Naive thymus-derived CD8-positive, alpha-beta T cell (primary cell): ENCODE measurements at places on chromosomes 1 and 21. TPM values are rescaled to one million over a fixed set of nuclear protein-coding genes. Genes with fewer than 3 reads are reported as not detected.

- no peak for DNase-seq
Observed at GRCh38 chr1:54207287-54207686, 7.3 kb downstream of the MRPL37 start.

DNA sequence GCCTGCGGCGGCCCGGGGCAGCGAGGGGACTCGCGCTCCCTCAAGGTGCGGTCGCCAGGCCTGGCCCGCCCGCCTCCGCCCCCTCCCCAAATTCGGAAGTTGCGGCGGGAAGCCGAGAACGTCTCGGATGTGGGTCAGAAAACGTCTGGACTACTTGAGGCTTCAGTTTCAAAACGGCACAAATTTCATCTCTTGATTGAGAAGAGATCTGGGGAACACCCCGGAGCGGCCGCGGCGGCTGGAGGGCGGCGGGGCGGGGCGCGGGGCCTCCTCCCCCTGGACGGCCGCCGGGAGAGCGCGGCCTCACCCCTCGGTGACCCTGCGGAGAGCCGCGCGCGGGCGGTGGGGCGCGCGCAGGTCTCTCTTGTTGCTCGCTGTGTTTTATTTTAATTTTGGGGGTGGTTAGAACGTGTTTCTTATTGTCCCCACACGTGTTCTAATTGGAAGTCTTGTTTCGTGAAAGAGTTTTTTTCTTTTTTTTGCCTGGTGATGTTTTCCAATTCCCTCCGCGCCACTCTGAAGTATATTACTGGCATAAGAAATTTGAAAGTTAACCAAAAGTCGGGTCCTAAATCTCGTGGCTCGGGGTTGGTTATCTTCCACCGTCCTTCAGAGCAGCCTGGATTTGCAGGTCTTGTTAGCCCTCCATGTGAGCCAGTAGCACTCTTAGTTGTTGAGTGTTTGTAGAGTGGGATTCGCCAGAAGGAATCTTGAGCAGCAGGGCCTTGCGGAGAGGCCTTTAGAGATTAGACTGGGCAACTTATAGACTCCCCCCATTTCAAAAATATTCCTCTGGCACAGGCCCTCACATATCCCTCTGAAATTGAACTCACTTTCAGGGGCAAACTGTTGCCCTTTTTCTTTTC, 749 bp downstream of the PCBP3 start:
- DNase-seq = no peak

- DNase-seq = no peak
Observed at GRCh38 chr1:114609026-114609425, 27.6 kb upstream of the BCAS2 start.

- DNase-seq = no peak
Observed at GRCh38 chr1:91120421-91120820, 98.6 kb upstream of the ZNF644 start.

DNA sequence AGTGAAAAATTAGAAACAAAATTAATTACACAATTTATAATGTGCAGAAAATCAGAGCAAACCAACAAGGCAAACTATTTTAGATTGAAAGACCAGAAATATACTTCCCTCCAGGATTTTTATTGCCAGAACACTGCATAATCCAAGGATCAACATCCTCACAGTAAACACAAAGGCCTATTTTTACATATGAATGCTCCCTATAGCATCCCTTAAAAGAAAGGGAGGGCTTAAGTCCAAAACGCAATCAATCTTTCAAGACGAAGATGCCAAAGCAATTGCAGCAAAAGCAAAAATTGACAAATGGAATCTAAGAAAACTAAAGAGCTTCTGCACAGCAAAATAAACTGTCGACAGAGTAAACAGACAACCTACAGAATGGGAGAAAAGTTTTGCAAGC, 18.6 kb upstream of the CHIA start:
- no peak for DNase-seq

GRCh38 chr1:172414331-172414730, 6.2 kb upstream of the C1orf105 start:
- DNase-seq = no peak

Gene BATF3
- 0.29 TPM for total RNA-seq

GRCh38 chr21:43893536-43894205, 28.6 kb downstream of the AGPAT3 start:
- DNase-seq = no peak

GRCh38 chr1:245418077-245418476, 263.3 kb downstream of the KIF26B start:
- DNase-seq = no peak

Gene SPRR2B
- not detected for total RNA-seq

DNA sequence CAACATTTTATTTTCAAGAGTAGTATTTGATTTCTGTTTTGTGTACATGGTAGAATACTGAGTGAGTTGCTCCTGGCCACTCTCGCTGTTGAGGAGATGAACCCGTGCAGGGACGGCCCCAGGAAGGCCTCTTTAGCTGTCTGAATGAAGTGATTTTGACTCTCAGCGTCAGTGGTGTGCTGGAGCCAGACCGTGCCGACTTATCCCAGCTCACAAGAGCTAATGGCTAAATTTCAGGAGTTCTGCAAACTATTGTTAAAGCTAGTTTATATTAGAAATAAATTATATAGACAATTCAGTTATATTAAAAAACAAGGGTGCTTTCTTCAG, 111.2 kb upstream of the KIF26B start:
- DNase-seq = no peak

Gene GSTM3
- total RNA-seq = 13.2 TPM

Gene LRRC7
- total RNA-seq = 1.5 TPM

GRCh38 chr1:202279806-202280205, 61.9 kb downstream of the UBE2T start:
- no peak for DNase-seq

Gene KCNE2
- not detected for total RNA-seq

GRCh38 chr1:100530141-100530540, 7.8 kb upstream of the GPR88 start:
- no peak for DNase-seq
